ENCODE measurements at places on chromosomes 3 and 15.

DNA sequence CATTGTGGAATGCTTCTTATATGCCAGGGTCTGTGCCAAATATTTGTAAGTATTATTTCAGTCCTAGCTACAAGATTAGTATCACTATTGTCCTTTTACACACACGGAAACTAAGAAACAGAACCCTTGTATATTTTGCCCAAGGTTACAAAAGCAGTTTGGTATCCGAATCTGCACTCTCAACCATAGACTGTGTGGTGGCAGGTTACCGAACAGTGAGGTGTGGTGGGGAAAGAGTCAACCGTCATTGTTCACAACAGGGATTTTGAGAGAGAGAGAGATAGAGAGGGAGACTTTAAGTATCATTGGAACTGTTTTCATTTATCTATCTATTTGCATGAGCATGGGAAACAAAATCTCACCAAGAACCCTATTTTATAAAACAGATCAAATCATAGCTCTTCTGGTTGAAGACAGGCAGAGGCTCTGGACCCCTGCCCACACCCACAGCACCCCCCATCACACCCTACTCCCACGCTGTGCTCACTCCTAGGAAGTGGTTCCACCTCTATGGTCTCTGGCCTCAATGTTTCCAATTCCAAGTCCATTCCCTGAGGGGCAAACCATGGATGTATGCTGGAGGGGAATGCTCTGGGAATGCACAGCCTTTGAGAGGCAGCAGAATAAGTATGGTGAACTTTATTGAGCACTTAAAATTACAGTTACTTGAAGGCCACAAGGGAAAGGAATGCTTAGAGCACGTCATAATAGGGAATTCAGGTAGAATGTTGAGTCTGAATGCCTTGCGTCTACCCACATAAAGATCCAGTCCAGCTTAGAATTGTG is 69.0 kb downstream of the ARHGAP31 start:
- DNase-seq: no peak

- DNase-seq: no peak
These were observed 98.2 kb upstream of the TJP1 start for GRCh38 chr15:29920515-29920914.

GRCh38 chr3:55903680-55904079 is 416.6 kb upstream of the WNT5A start:
- DNase-seq: no peak

DNA sequence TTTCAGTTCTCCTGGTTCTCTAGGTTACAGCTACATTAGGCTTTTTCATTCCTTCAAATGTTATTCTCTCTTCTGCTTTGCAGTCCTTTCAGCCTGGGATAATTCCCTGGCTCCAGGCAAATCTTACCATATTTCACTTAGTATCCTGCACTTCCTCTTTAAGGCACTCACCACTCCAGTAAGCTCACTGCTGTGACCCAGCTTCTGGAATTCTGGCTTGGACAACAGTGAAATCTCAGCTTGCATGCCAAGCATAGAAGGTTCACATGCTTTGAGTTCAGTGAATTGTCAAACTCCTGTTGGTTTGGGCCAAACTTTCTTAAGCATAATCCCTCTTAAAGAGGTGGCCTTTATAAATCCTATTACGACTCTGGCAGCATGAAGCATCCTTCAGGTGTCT is 69.4 kb downstream of the SCN10A start:
- DNase-seq: no peak

- DNase-seq: no peak
These were observed 173.7 kb downstream of the B3GALNT1 start for GRCh38 chr3:160931474-160931873.

DNA sequence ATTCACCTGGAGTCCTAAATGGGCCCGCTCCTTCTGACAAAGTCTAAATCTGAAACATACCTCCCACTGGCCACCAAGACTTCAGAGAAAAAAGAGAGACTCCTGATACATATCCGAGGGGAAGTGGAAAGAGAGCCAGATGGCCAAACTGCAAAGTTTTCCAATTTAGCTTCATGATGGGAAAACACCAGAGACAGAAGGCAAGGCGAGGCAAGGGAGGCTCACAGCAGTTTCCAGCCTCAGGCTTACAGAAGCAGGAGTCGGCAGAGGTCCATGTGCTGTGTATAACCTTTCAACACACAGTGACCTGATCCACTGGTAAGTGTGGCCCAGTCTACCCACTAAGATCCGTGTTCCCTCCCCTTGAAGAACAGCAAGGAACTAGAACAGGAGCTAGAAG is 29.9 kb upstream of the PDE8A start:
- DNase-seq: no peak

DNA sequence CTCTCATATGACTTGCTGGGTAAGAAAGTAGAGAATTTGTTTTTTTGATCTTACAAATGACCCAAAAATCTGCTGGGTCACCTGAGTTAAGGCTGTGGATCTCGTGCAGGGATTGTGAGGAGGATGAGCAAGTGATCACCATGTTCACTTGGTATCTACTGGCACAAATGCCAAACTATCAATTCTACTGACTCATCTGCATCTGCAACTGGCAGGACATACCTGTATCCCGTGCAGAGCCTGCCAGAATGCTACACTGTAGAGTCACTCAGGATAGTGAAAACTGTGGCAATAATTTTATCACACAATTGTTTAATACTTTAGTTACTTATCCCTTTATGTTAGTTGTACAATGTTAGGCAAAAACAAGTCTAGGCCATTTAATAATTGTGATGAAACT is 129.6 kb upstream of the PLXND1 start:
- no peak for DNase-seq

DNA sequence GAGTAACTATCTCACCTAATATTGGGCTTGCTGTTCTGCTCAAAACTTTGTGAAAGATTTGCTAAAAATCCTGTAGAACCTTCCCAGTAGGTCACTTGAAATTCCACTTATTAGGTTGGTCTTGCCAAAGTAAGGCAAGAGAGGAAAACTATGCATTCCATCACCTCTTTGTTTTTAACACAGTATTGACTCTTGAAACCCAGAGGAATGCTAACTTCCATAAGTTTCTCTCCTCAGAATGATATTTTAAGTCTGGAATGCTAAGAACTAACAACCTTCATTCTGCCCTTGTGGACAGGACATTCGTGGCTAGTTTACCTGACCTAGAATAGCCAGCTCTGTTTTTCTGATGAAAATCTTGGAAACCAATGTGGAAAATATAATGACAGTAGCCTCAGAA is 154.5 kb downstream of the TMCO5A start:
- no peak for DNase-seq

DNA sequence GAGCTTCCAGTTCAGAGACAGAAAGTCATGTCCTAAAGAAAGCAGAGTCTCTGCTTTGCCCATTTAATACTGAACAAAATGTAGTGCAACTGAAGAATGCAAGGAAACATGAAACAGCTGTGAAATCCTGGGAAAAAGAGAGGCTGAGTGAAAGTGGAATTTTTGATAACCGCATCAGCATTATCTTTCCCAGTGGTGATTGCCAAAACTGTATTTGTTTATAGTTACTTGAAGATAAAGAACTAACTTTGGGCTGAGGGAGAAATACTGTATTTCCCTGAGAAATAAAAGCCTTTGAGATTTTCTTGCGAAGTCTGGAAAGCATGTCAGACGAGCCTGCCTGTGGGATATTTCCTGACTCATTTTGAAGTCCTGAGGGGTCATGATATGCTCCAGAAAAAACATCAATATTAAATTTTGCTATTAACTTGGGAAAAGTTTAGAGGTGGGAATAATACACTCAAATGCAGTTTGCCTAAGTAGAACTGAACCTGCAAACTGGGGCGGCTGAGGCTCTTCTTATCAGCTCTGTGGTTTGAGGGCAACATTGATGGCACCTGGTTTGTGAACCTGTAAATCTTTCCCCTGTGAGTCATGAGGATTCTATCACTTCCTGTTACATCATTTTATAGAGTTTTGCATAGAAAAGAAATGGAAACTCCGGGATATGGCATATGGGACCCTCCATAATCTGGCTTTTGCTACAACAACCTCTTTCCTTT is 855.3 kb downstream of the MCTP2 start:
- DNase-seq: no peak

DNA sequence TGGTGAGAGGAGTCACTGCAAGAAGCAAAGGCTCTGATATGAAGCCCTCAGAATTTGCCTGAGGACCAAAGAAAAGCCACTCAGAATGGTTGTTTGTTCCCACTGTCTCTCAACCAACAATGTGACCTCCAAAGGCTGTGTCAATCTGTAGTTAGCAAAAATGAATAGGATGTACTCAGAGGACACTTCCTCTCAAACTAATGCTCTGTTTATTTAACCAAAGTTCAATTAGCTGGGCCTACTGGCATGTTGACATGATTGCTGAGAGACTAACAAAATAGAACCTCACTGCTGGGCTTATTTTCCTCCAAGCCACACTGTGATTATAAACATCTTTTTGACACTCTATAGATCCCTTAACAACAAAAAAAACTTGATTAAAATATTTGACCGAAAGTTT is 522.5 kb downstream of the OCA2 start:
- no peak for DNase-seq

- no peak for DNase-seq
These were observed 42.3 kb upstream of the IQSEC1 start for GRCh38 chr3:13115576-13115910.

GRCh38 chr15:58924327-58924726 is 9.2 kb downstream of the SLTM start:
- no peak for DNase-seq

DNA sequence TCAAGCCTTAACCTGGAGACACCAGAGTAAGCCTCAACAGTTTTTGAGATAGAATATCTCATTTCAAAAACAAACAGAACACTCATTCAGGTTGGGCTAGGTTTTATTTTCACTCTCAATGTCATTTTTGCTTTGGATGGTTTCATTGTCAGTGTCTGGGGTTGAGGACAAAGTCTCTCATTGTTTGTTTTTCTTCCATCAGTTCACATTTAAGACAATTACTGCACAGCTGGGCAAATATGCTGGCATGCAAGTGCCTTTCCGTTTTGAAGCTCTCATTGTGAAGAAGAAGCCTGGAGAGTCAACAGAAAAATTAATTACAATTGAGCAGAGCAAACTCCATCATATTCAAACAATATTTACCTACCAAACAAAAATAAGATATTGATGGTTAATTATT is 1050.0 kb downstream of the TBL1XR1 start:
- no peak for DNase-seq

GRCh38 chr3:125202197-125202596 is 10.4 kb downstream of the SLC12A8 start:
- no peak for DNase-seq

- DNase-seq: no peak
These were observed 733.6 kb downstream of the PLOD2 start for GRCh38 chr3:145427355-145427754.

DNA sequence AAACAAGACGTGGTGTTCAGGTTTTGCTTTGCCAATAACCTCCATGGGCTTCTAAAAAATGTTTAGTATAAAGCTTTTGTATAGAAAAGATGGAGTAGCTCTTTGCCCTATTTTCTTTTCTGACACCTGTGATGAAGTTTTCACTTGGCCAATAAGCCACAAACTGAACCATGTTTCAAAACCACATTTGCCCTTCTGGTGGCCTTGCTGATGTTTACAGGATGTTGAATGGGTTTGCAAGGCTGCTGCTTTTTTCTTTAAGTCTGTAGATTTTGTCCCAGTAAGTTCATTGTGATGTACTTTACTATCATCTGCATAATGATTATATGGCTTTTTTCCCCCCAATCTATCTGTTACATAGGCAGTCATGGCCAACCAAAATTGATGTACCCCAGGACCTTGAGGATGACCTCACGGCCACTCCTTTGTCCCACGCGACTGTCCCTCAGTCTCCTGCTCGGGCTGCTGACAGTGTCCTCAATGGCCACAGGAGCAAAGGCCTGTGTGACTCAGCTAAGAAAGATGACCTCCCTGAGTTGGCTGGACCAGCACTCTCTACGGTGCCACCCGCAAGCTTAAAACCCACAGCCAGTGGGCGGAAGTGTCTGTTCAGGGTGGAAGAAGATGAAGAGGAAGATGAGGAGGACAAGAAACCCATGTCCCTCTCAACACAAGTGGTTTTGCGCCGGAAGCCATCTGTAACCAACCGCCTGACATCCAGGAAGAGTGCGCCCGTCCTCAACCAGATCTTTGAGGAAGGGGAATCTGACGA is 60.8 kb downstream of the SNRK start:
- no peak for DNase-seq

GRCh38 chr3:183108470-183108869 is 9.2 kb upstream of the MCCC1 start:
- DNase-seq: no peak

- DNase-seq: no peak
These were observed 10.4 kb downstream of the ATP2B2 start for GRCh38 chr3:10495003-10495402.

DNA sequence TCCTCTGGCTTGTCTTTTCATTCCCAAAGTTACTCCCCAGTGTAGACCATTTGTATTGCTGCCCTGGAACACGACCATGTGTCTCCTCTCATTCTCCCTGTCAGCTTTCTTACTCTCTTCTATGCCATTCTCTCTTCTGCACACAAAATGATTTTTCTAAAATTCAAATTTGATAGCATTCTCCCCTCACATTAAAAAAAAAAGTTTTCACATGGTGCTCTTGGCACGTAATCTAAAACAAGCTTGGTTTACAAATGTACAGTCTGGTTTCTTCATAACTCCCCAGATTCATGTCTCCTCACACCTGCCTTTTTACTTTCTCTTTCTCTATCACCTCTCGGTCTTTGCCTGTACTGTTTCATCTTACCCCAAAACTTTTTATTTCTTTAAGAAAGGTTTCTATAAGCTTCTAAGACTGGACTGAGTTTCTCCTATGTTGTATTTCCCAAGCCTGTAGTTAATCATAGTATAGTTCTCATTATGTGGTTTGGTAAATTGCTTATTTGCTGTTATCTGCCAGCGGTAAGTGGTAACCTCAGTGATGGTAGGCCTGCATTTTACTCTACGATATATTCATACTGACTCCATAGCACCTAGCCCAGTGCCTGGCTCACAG is 31.2 kb downstream of the BCHE start:
- DNase-seq: no peak

DNA sequence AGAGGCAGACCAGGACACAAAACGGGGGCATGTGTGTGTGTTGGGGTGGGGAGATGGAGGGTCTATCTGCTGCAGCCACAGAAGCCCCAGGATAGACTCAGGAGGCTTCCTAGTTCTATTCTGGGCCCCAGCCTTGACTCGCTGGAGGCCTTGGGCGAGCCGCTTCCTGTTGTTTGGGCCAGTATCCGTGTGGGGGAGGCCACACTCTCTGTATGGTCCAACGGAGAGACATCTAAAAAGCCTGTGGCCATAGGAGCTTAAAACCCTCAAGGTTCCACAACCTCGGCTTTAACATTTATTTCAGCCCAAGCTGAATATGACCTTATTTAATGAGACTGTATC is 32.8 kb downstream of the POC1A start:
- no peak for DNase-seq

GRCh38 chr3:37680401-37680800 is 181.3 kb upstream of the CTDSPL start:
- no peak for DNase-seq

- no peak for DNase-seq
These were observed 2.0 kb downstream of the NDUFB5 start for GRCh38 chr3:179606534-179607085.

- DNase-seq: no peak
These were observed 43.4 kb downstream of the DCP1A start for GRCh38 chr3:53303957-53304356.

Data from esophagus squamous epithelium (tissue), 5 donors.